ENCODE measurements at places on chromosomes 2 and 18. TPM values are rescaled to one million over a fixed set of nuclear protein-coding genes. Genes with fewer than 3 reads are reported as not detected.

PPP4R1 gene
- total RNA-seq = 127 TPM

ADAM17 gene
- 33.4 TPM for total RNA-seq

FAHD2A gene
- total RNA-seq = 42.0 TPM

EVA1A gene
- not detected for total RNA-seq

AFF3 gene
- total RNA-seq = 7.6 TPM

CARF gene
- 16.5 TPM for total RNA-seq
